ENCODE measurements at places on chromosomes 7 and 10.
A peak's percentile ranks its signal among the peaks of the same experiment; 100 is the strongest.

DNA sequence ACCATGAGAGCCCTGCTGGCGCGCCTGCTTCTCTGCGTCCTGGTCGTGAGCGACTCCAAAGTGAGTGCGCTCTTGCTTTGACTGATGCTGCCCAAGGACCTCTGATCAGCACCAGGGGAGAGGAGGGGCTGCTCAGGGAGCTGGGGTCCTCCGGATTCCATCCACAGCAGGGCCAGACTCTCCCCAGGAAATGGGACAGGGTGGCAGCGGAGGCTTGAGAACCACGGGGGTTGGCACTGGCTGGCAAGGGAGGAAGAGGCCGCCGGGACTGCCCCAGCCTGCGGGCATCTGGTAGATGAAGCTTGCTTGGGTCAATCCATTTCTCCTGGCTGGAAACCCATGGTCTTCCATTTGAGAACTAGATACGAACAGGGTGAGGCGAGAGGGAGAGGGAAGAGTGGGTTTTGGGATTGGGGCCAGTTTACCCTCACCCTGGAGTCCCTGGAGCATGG is 647 bp downstream of the PLAU start:
- DNase-seq: no peak

GRCh38 chr10:83605783-83606630 is 533.3 kb upstream of the GHITM start:
- no peak for DNase-seq

DNA sequence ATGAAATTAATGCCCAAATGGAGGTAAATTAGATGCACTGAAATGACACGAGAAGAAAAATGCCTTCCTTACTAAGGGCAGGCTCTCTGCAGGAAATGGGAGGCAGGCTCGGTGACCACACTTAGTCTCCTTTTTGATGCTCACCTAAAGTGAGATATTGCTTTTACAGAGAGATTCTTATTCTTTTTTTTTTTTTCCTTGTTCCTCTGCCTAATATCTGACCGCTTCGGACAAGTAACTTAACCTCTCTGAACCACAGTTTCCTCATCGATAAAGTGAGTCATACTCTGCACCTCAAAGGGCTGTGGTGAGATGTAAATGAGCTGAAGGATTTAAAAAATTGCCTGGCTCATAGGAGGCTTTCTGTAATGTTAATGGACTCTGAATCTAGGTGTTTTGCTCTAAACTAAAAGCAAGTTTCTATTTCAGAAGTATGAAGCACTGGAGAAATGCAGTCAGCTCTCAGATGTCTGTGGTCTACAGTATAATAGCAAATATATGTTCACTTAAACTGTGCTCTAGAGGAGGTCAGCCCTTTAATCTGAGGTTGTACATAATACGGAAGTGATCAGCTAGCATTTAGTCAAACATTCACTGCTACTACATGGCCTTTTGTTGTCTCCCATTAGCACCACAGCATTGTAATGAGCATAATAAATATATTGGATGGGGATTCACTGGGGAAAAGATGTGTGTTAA is 23.2 kb downstream of the NKX2-3 start:
- no peak for DNase-seq

DNA sequence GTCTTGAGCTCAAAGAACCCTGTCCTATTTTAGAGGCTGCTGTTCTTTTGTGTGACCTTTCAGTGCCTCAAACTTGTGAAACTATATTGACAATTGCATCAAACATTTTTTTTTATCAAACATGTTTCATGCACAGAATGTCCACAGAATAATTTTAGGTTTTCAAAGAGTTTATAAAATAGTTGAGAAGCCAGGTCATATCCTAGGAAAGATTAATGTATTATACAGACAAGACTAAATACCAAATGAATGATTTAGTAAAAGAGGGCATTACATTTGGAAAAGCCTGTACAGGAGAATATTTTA is 67.0 kb downstream of the CDK6 start:
- DNase-seq: no peak

- no peak for DNase-seq
Measured at GRCh38 chr10:114953047-114953446, 15.1 kb downstream of the TRUB1 start.

- no peak for DNase-seq
Measured at GRCh38 chr7:40500219-40500618, 365.4 kb downstream of the SUGCT start.

GRCh38 chr7:149770728-149771636 is 2.4 kb downstream of the ZNF467 start:
- DNase-seq: no peak

- DNase-seq: no peak
Measured at GRCh38 chr10:29524294-29524693, 110.5 kb downstream of the SVIL start.

GRCh38 chr7:90210981-90211380 is 559 bp upstream of the STEAP2 start:
- DNase-seq: no peak

DNA sequence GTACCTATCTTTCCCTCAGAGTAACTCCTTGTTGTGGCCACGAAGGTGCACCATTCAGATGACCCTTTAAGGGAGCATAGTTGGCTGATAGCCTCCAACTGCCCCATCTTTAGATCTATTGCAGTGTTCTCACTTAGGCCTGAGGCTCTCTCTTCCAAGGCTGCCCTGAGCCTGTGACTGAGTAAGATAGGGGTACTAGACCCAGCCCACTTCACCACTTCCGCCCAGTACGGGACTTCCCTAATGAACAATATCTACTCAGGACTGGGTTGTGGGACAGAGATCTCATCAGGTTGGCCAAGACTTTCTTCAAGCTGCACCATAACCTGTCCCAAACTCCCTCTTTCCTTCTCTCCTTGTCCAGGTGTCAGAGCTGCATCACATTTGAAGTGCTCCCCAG is 5.7 kb upstream of the GNAI1 start:
- no peak for DNase-seq

GRCh38 chr10:112951359-112952281 is 1.6 kb downstream of the TCF7L2 start:
- peak; percentile 83 for DNase-seq

- DNase-seq: no peak
Measured at GRCh38 chr10:32985775-32986350, 27.8 kb upstream of the ITGB1 start.

- DNase-seq: no peak
Measured at GRCh38 chr7:155544485-155544884, 1.9 kb downstream of the CNPY1 start.

DNA sequence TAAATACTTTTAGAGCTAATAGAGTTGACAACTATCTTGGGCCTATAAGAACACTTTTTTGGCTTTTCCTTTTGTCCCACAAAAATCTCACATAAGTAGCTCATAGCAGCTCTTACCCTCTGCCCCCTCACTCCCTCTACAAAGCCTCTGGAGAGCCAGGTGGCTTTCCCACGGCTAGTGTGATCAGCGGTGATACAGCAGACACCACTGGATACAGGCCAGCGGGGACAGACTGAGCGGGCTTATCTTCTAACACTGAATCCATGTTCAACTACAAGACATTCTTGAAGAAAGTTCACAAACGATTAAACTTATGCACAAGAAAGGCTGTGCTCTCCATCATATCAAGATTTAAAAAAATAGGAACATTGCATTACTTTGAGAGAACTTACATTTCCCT is 377.2 kb downstream of the PARD3 start:
- no peak for DNase-seq

DNA sequence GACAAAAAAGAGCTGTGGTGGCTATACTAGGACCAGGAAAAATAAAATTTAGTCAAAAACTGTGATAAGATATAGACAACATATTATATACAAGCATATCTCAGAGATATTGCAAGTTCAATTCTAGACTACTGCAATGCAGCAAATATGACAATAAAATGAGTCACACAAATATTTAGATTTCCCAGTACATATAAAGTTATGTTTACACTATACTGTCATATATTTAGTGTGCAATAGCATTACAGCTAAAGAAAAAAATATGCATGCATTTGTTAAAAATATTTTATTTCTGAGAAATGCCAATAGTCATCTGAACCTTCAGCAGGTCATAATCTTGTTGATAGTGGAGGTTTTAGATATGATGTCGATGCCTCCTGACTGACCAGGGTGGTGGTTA is 72.1 kb downstream of the AKR1C4 start:
- no peak for DNase-seq

Data from left hindlimb (tissue), 1 donor.